ENCODE measurements at places on chromosomes 3 and 15.

GRCh38 chr3:39144095-39144747 lies 9.2 kb downstream of the CSRNP1 start:
- DNase-seq = no peak

- DNase-seq = no peak
Measured at GRCh38 chr3:98962951-98963350, 61.5 kb upstream of the DCBLD2 start.

DNA sequence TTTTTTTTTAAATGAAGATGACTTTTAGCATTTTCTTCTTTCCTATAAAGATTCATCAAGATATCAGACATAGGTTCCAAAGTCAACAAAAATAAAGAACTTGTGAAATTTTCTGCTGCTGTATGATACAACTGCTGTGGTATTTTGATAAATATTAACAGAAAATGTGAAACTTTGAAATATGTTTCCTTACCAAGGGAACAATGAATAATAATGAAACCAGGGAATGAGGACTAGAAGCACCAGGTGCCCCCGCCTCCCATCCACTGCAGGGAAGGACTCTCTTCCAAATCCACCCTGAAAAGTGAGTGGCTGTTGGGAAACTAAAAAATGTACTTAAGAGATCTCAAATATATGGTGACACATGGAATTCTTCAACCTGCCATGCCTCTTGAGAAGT lies 198.4 kb downstream of the FHIT start:
- no peak for DNase-seq

DNA sequence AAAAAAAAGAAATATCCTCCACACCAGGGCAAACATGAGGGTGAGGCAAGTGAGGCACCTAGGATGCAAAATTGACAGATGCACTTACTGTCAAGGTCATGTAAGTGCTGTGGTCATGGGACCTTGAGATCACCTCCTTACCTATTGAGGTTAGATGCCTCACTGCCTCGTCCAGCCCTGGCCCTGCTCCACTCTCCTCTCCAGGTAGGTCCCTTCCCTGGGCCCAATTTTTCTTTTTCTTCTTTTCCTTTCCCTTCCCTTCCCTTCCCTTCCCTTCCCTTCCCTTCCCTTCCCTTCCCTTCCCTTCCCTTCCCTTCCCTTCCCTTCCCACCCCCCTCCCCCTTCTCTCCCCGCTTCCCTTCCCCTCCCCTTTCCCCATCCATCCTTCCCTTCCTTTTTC lies 71.1 kb upstream of the DLG1 start:
- DNase-seq = no peak

DNA sequence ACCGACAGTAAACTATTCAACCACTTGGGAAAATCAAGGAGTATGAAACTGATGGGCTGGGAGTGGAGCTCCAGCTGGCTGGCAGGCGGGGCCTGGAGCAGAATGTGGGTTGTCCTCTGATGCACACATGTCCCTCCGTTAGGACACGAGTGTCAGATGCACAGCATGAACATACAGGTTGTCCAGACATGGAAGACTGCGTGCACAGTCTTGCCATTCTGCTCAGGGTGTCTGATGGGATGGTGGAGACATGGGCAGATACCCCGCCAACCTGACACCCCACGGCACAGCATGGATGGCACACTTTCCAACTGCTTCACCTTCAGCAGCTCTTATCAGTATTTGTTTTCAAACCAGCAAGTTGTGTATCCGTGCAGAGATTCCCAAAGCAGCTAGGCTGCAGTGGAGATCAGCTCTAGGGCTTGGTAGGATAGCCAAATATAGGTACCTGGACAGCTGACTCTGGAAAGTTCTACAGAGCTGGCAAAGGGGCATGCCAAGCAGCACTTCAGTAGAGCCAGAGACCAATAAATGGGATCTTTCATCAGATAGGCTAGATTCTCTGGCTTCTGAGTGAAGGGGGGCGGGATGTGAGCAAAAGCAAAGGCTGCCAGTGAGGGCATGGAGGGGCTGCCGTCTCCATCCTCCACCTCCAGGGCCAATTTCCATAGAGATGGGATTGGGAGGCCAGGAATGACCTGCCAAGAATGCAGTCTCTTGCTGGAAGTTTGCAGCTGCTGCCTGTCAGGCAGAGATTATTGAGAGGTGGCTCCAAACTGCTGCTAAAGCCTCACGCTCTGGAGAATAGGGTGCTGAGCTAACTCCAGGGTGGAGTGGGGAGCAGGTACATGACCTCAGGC lies 47.2 kb upstream of the KY start:
- DNase-seq = no peak

GRCh38 chr3:18301781-18302180 lies 123.4 kb downstream of the SATB1 start:
- DNase-seq = no peak

- no peak for DNase-seq
Measured at GRCh38 chr3:39124876-39125840, 17.7 kb downstream of the TTC21A start.

DNA sequence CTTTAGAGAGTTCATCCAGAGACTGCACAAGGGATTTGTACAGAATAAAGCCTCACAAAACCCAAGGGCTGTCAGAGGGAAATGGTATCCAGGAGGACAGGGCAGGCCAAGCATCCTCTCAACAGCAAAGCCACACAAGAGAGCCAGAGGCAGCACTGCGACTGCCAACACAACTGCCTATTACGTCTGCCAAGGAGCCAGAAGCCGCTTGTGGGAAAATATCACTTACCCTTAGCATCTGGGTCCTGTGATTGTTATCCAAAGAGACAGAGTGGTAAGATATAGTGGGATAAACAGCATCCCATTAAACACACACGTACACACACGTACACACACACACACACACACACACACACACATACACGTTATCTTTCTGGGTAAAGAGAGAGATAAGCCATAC lies 618.3 kb upstream of the AGTR1 start:
- no peak for DNase-seq

GRCh38 chr3:24490151-24490550 lies 4.5 kb downstream of the THRB start:
- DNase-seq = no peak

DNA sequence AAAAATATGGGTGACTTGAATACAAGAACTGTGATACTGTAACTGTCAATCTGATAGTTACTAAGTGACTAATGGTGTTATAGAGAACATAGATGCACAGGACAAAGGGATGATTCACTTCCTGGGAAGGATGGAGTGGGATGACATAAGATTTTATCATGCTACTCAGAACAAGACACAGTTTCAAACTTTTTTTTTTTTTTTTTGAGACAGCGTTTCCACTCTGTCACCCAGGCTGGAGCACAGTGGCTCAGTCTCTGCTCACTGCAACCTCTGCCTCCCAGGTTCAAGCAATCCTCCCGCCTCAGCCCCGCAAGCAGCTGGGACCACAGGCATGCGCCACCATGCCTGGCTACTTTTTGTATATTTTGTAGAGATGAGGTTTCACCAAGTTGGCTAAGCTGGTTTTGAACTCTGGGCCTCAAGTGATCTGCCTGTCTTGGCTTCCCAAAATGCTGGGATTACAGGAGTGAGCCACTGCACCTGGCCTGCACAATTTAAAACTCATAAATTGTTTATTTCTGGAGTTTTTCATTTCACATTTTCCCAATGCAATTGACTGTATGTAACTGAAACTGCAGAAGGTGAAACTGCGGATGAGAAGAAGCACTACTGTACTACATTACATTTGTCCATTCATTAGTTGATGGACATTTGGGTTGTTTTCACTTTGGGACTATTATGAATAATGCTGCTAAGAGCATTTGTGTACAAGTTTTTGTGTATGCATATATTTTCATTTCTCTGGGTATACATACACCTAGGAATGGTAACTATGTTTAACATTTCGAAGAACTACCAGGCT lies 40.6 kb downstream of the ADIPOQ start:
- peak; percentile 24 for DNase-seq

- peak; percentile 74 for DNase-seq
Measured at GRCh38 chr15:63860155-63860554, 26.4 kb upstream of the HERC1 start.

DNA sequence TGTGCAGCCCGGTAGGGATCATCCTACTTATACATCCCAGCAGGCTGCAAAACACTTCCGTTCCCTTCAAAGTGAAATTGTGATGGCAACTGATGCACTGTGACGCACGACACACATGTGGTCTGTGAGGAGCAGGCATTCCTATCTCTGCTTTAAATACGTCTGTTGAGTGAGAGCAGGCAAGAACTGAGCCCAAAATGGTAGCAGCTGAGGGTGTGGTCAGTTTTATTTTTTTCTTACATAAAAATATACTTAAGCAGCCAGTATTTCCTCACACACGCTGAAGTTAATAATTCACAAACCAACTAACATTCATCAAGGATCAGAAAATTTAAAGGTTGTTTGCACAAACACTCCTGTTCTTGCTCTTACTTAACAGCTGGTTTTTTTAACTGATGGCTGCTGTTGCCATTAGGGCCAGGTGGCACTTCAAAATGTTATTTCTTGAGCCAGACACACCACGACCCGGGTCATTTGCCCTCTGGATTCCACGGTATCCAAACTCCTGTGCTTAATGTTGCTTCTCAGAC lies 23.9 kb downstream of the LRIG1 start:
- DNase-seq = no peak

DNA sequence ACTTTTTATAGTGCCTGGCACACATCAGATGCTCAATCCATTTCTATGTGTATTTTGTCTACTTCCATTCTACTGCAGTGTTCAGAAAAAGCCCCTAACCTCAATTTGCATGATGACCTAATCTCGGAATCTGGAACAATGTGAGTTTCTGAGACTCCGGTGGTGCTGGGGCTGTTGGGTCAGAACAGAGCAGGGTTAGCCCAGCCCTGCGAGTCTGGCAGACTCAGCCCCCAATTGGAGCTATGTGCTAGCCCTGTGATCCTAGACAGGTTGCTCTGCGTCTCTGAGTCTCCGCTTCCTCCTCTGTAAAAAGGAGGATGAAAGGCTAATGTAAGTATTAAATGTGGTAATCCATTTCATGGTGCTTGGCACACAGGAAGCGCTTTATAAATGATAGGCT lies 95.0 kb upstream of the ICE2 start:
- DNase-seq = no peak

- peak; percentile 82 for DNase-seq
Measured at GRCh38 chr15:90059208-90059985, 42.9 kb downstream of the IDH2 start.

- DNase-seq = no peak
Measured at GRCh38 chr3:9725775-9726515, 5.6 kb upstream of the BRPF1 start.

DNA sequence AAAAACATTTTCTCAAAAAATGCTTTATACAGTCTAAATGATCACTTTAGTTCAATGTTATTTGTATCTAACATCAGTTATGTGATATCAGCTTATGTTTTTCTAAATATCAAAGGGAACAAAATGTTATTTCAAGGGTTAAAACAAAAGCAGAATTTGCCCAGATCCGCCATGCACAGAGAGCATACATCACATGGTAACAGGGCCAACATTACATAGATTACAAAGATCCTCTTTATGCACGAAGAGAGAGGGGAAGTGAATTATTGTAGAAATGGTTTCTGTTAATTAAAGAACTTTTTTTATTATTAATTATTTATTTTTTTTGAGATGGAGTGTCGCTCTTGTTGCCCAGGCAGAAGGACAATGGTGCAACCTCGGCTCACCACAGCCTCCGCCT lies 100.8 kb upstream of the MME start:
- no peak for DNase-seq

- no peak for DNase-seq
Measured at GRCh38 chr3:162082516-162082915, 585.9 kb downstream of the OTOL1 start.

Measured in activated CD8-positive, alpha-beta T cell treated with anti-CD3 and anti-CD28 coated beads, Interleukin-2, amount 10 ng/mL, durations not matched to agents 7 days and 5 days (primary cell).